Activated naive CD8-positive, alpha-beta T cell treated with anti-CD3 and anti-CD28 coated beads, Interleukin-2, amount 50 U/mL, for 24 hours (primary cell): ENCODE measurements at places on chromosomes 4 and X.
A peak's percentile ranks its signal among the peaks of the same experiment; 100 is the strongest.

DNA sequence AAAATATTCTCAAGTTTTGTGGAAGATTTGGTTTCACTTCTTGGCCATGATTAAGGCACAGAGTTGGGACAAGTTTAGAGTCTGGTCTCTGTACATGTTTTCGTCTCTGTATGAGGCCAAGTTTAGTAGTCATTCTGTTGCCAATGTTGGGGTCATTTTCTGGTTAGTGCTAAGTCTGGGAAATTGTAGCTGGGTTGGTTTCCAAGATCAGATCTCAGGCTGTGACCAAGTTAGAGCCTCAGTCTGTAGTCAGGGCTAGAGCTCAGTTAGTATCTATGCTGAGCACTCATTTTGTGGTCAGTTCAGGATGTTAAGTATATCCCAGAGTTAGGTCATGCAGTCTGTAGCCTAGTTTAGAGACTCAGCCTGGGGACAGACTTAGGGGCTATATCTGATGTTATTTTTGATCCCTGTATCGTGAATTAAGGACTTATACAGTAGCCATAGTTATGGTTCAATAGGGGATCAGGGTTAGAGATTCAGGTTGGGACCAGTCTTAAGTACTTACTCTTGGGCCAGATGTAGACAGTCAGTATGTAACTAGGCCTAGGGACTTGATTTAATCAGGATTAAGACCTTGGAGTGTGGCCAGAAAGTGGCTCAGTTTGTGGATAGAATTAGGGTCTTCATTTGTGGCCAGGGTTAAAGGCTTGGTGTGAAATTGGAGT lies 6.6 kb upstream of the ENOX2 start:
- no peak for DNase-seq
- H3K4me3 ChIP-seq = no peak overlapping the region
- no peaks in the 10 kb centered on the region for H3K27me3 ChIP-seq
- H3K4me1 ChIP-seq = no peaks in the 10 kb centered on the region
- H3K36me3 ChIP-seq = no peaks in the 10 kb centered on the region

- DNase-seq = no peak
- no peaks in the 10 kb centered on the region for H3K36me3 ChIP-seq
- H3K27ac ChIP-seq = peak overlapping the region; percentile 92
Observed at GRCh38 chrX:154735695-154736393, 15.0 kb downstream of the GAB3 start.

GRCh38 chr4:112751447-112751846 lies 114.5 kb downstream of the LARP7 start:
- no peak overlapping the region for H3K27ac ChIP-seq
- DNase-seq = no peak
- H3K4me3 ChIP-seq = no peak overlapping the region
- H3K27me3 ChIP-seq = peaks cover 15% of the 10 kb centered on the region
- H3K4me1 ChIP-seq = no peaks in the 10 kb centered on the region

GRCh38 chr4:24780936-24781495 lies 14.4 kb upstream of the SOD3 start:
- H3K4me1 ChIP-seq = no peaks in the 10 kb centered on the region
- peaks cover 3% of the 10 kb centered on the region for H3K27me3 ChIP-seq
- no peaks in the 10 kb centered on the region for H3K36me3 ChIP-seq
- no peak for DNase-seq

GRCh38 chr4:76430519-76431388 lies 4.3 kb upstream of the SHROOM3 start:
- H3K36me3 ChIP-seq = no peaks in the 10 kb centered on the region
- DNase-seq = no peak
- no peak overlapping the region for H3K27ac ChIP-seq
- H3K4me3 ChIP-seq = no peak overlapping the region
- peaks cover 13% of the 10 kb centered on the region for H3K27me3 ChIP-seq
- no peaks in the 10 kb centered on the region for H3K4me1 ChIP-seq

DNA sequence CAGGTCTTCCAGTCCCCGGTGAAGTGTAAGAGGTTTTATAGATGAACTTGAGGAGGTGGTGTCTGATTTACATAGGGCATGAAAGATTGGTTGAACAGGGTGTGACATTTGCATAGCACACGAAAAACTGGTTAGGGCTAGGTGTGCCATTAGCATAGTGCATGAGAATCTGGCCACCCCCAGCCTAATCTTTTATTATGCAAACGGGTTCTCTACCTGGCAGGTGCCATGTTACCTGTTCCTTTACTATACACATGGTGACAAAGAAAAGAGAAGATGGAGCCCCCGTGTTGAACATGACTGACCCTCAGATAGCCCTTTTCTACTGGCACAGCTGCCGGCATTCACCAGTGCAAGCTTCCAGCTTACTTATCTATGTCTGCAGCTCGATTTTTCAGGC lies 71.0 kb downstream of the UCHL1 start:
- no peaks in the 10 kb centered on the region for H3K4me1 ChIP-seq
- no peak overlapping the region for H3K27ac ChIP-seq
- no peak overlapping the region for H3K4me3 ChIP-seq
- no peak for DNase-seq
- peaks cover 5% of the 10 kb centered on the region for H3K27me3 ChIP-seq

DNA sequence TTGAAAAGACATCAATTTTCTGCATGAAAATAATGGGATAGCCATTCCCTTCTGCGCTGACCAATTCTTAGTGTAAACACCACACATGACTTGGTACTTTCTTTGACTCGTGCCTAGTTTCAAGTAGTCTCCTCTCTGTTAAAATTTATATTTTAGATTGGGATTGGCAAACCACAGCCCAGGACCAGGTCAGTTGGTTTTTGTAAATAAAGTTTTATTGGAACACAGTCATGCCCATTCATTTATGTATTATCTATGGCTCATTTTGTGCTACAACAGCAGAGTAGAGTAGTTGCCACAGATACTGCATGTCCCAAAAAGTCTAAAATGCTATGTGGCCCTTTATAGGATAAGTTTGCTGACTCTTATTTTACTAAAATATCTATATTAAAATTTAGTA lies 46.7 kb downstream of the BMX start:
- no peaks in the 10 kb centered on the region for H3K4me1 ChIP-seq
- H3K27me3 ChIP-seq = peaks cover 2% of the 10 kb centered on the region
- H3K36me3 ChIP-seq = no peaks in the 10 kb centered on the region
- H3K4me3 ChIP-seq = no peak overlapping the region
- H3K27ac ChIP-seq = no peak overlapping the region

GRCh38 chrX:37745354-37745753 lies 34.5 kb upstream of the CYBB start:
- no peaks in the 10 kb centered on the region for H3K27me3 ChIP-seq
- DNase-seq = peak; percentile 70
- H3K36me3 ChIP-seq = no peaks in the 10 kb centered on the region
- peak overlapping the region; percentile 85 for H3K27ac ChIP-seq

DNA sequence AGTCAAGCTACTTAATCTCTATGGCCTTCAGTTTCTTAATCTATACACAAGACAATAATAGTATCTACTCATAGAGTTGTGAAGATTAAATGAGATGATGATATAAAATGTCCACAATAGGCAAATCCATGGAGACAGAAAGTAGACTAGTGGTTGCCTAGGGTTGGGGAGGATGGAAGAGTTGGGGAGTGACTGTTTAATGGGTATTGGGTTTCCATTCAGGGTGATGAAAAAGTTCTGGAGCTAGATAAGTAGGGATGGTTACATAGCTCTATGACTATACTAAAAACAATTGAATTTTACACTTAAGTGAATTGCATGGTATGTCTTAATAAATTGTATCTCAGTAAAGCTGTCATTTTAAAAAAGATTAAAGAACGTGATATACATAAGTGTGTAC lies 35.7 kb downstream of the BCORL1 start:
- H3K27me3 ChIP-seq = no peaks in the 10 kb centered on the region
- DNase-seq = no peak

DNA sequence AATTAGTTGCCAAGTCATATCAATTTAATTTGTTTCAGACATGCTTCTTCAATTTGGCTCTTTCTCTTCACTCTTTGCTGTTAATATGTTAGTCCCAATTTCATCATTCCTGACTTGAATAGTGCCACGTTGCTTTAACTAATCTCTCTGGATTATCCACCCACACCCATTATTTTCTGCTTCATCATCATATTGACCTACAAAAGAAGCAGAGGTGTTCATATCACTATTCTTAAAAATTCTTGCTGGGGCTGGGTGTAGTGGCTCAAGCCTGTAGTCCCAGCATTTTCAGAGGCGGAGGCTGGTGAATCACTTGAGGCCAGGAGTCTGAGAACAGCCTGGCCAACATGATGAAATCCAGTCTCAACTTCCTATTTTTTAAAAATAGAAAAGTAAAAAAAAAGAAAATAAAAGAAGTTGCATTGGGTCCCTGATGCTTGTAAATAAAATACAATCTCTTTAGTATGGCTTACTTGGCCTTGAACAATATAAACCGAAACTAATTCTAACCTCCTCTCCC lies 65.7 kb upstream of the KCNIP4 start:
- H3K4me1 ChIP-seq = no peaks in the 10 kb centered on the region
- H3K4me3 ChIP-seq = no peak overlapping the region
- H3K36me3 ChIP-seq = no peaks in the 10 kb centered on the region

DNA sequence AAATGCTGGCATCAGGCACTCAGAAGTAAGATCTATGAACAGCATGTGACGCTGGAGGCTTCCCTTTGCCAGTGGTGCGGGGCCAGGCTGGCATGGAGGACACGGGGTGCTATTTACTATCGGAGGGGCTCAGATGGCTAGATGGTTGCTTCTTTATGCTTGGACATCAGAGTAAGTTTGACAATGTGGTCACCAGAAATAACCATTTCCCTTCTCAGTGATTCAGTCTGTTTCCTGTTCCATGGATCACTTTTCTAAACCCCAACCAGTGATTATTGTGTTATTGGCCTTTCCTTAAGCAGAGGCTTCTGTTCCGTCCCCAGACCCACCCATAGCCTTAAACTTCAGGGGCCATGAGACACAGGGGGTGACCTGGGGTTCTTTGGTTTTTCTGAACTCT lies 55.4 kb upstream of the DHX15 start:
- no peak overlapping the region for H3K27ac ChIP-seq
- H3K4me3 ChIP-seq = no peak overlapping the region
- DNase-seq = no peak
- peaks cover 5% of the 10 kb centered on the region for H3K27me3 ChIP-seq

DNA sequence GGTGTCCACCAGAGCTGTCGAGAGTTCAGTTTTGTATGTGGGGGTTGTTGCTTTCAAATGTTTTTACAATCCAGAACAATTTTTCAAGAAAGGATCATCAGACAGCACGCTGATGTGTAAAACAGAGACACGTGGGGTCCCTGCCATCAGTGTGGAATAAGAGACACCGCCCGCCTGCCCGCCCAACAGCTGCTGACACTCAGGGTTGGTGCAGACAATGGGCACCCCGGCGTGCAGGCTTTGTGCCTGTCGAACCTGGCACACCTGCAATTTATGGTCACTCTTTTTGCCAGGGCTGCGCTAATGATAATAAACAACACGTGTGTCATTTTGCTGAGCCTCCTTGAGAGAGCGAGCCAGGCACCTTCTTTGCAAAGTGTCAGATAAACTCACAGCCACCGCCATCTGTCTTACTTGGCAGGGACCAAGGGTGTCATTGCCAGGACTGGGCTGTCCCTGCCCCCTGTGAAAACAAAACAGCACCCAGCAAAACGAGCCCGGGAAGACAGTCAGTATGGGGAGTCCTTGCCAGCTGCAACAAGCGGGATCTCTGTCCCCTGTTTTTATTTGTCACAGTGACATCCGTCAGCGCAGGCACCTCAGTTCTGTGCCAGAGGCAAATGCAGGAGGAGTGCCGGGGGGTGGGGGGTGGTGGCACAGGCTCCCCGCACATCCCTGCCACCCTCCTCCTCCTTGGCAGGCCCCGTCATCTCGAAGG lies 69.1 kb downstream of the PSAPL1 start:
- DNase-seq = no peak
- no peaks in the 10 kb centered on the region for H3K4me1 ChIP-seq
- no peaks in the 10 kb centered on the region for H3K27me3 ChIP-seq
- no peak overlapping the region for H3K27ac ChIP-seq

GRCh38 chr4:109809655-109810054 lies 5.9 kb upstream of the GAR1 start:
- no peak for DNase-seq
- no peak overlapping the region for H3K27ac ChIP-seq
- peaks cover 1% of the 10 kb centered on the region for H3K4me1 ChIP-seq
- no peaks in the 10 kb centered on the region for H3K36me3 ChIP-seq
- H3K27me3 ChIP-seq = no peaks in the 10 kb centered on the region
- H3K4me3 ChIP-seq = no peak overlapping the region

- no peaks in the 10 kb centered on the region for H3K4me1 ChIP-seq
- H3K27ac ChIP-seq = no peak overlapping the region
- no peaks in the 10 kb centered on the region for H3K27me3 ChIP-seq
Observed at GRCh38 chr4:28481565-28481964, 1620.9 kb downstream of the STIM2 start.

DNA sequence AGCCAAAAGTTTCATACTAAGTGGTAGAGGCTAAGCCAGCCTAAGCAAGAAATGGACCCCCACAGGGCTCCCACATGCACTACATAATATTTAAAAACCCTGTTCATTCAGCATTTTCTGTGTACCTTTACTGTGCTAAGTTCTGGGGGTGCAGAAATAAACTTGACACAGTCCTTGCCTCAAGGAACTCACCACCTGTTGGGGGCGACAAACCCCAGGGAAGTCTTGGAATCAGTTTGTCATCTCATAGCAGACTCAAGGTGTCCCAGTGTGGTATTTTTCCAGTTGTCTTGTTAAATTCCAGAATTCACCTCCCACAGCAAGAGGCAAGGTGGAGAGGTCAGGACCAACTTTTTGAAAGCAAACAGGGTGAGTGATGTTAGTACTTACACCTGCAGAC lies 43.1 kb downstream of the ATG4A start:
- H3K27me3 ChIP-seq = no peaks in the 10 kb centered on the region
- no peak for DNase-seq
- no peaks in the 10 kb centered on the region for H3K4me1 ChIP-seq
- H3K4me3 ChIP-seq = no peak overlapping the region
- H3K27ac ChIP-seq = no peak overlapping the region

DNA sequence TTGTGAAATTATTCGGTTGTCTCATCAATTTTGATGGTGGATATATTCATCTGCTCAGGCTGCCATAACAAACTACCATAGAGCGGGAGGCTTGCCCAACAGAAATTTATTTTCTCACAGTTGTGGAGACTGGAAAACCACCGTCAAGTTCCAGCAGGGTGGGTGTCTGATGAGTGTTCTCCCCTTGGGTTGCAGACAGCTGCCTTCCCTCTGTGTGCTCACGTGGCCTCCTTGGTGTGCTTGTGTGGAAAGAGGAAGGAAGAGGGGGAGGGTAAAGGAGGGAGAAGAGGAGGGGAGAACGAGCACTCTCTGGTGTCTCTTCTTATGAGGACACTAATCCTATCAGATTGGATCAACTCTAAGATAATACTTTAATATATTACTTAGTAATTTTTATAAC lies 123.8 kb upstream of the TEX13D start:
- H3K27ac ChIP-seq = peak overlapping the region; percentile 37
- H3K4me1 ChIP-seq = peaks cover 22% of the 10 kb centered on the region
- no peaks in the 10 kb centered on the region for H3K36me3 ChIP-seq
